Uterus (tissue), 4 donors: ENCODE measurements at places on chromosomes 6 and 20. TPM values are rescaled to one million over a fixed set of nuclear protein-coding genes. Genes with fewer than 3 reads are reported as not detected.

TINAG gene
- not detected for total RNA-seq

PXT1 gene
- not detected for total RNA-seq

TP53TG5 gene
- not detected for total RNA-seq

STX11 gene
- 0.83 TPM for total RNA-seq

STMND1 gene
- not detected for total RNA-seq

BTN1A1 gene
- total RNA-seq, result 0.07 TPM
